NCI-H2081 (cell line): ENCODE measurements at places on chromosomes 5 and 9.

- no peak for DNase-seq
These were observed 97.0 kb upstream of the ZNF366 start for GRCh38 chr5:72604111-72604797.

GRCh38 chr9:121690316-121690715 lies 38.9 kb downstream of the DAB2IP start:
- DNase-seq: no peak

DNA sequence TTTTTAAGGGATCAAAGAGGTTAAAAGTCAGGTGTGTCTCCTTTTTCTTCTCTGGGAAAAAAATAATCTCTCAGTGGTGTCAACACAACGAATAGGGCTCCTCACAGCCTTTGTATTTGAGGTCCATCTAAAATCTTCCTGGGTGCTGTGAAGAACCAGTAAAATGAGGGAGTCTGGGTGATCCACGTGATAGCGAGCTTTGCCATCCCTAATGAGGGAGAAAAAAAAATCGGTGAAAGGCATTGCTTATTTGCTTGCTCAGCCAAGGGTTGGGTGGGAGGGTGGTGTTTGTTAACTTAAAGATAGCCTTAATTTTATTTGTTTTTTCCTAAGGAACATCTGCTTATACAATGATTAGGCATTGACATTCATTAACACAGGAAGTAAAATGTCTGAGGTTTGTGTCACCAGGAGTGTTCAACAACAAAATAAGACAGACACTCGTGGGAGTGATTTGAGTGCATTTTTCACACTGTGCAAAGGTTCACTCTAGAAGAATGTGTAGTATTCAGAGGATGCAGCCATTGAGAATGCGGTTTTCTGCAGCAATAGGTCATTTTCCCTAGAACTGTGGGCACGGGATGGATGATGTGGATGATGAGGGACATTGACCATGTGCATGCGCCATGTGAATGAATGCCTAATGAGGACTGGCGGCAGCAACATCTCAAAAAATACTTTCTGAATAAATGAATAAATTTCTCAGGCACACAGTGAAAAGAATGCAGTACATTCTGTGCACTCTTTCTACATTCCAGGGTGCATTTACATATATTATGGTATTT lies 369.5 kb downstream of the NTRK2 start:
- no peak for DNase-seq

- no peak for DNase-seq
These were observed 77.0 kb upstream of the DAP start for GRCh38 chr5:10838038-10838437.

DNA sequence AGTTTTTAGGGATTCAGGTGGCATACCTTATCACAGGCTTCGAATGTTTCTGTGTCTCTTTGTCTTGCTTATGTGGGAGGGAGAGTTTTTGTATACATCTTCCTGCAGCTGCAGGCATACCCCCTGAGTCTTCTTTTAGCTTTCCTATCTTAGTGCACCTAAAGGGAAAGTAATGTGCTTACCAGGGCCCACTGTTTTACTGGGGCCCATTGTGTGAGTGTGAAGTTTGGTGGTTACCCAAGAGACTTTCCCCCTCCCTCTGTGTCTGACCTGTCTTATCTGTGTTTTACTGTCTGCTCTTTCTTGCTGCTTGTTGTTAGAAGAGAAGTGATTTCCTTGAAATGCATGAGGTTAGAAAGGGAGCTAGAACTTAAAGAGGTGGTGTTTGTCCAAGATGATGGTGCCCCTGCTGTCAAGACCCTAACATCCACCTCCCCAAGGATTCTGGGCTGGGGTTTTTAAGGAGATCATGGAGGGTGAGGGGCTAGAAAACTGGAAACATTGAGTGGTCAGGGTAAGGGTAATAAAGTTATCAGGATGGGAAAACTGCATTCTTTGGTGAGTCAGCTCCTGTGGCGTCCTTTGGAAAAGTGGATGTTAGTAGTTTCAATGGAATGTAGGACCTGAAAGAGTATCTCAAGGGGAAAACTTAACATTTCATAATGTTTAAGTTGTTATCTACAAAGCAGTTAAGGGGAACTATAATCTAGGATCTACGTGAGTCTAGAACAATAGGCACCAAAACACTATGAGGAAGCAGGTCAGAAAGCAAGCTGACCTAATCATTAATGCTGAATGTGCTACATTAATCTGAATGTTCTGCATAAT lies 583.5 kb upstream of the TUSC1 start:
- no peak for DNase-seq

DNA sequence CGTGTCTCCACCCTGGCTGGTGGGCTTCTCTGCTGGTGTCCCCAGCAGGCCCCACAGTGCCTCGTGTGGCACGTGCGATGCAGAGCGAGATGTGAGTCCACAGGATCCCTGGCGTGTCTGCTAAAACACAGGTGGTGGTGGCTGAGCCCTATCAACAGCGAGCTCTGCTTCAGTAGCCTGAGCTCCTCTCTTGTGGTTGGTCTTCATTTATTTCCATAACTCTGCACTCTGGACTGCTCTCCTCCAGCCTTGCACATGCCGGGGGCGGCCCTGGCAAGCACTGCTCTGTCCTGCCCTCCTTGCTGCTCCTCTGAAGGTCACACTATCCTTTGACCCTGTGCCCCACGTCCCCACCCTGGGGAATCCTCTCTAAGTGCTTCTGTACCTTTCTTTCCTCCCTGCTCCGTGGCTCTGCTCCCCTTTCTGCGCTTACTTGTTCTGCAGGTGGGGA lies 59.2 kb downstream of the NSUN2 start:
- DNase-seq: no peak

- DNase-seq: peak; percentile 79
These were observed 68.1 kb downstream of the NIPBL start for GRCh38 chr5:36944607-36945225.

- DNase-seq: peak; percentile 37
These were observed 209.1 kb downstream of the ASTN2 start for GRCh38 chr9:117205806-117206205.

DNA sequence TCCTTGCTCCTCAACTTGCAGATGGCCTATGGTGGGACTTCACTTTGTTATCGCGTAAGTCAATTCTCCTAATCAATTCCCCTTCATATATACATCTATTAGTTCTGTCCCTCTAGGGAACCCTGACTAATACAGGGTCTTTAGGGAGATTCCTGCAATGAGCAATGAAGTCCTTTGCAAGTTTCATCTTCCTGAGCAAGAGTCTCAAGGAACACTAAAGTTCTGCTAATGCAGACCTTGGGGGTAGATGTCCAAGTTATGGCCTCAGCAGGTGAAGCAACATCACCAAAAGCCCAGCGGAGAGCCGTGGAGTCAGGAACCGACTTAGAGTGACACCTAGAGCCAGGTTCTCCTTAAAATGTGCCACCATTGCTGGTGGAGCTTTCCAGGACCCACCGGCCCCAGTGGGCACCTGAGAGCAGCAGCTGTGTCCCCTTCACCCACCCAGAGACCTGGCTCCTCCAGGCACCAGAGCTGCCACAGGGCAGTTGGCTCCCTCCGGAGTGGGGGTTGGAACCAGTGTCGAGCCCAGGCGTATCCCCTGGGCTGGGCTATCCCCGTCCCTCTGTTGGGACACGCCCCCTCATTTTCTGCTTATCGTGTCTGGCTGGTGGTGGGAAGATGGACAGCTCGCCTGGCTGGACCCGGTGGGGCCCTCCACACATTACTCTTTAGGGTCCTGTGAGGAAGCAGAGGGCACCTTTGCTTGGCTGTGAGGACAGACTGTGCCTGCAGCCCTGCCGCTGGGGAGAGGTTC lies 10.9 kb upstream of the FCN1 start:
- no peak for DNase-seq

- no peak for DNase-seq
These were observed 58.8 kb upstream of the RNF130 start for GRCh38 chr5:180130291-180130869.

- no peak for DNase-seq
These were observed 32.5 kb downstream of the IDNK start for GRCh38 chr9:83655433-83655832.

- no peak for DNase-seq
These were observed 16.6 kb downstream of the F2R start for GRCh38 chr5:76732405-76733048.

DNA sequence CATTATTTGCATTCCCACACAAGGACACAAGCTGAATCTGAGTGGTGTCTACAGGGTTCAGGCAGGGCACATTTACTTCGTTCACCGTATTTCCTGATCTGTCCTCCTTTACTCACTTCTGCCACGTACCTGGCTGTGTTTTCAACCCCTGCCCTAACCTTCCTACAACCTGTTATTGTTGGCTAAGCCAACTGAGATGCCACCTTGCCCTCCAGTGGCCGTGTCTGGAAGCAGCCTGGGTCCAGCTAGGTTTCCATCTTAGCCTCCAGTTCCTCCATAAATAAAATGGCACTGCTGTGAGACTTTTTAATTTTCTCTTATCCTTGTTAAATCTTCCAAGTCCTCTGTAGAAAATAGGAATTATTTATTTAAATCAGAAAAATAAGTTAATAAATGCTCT lies 64.8 kb downstream of the ATP10B start:
- DNase-seq: peak; percentile 73

GRCh38 chr9:99322299-99322698 lies 100.2 kb downstream of the SEC61B start:
- DNase-seq: no peak

GRCh38 chr5:134124289-134125038 lies 10.0 kb downstream of the TCF7 start:
- no peak for DNase-seq

DNA sequence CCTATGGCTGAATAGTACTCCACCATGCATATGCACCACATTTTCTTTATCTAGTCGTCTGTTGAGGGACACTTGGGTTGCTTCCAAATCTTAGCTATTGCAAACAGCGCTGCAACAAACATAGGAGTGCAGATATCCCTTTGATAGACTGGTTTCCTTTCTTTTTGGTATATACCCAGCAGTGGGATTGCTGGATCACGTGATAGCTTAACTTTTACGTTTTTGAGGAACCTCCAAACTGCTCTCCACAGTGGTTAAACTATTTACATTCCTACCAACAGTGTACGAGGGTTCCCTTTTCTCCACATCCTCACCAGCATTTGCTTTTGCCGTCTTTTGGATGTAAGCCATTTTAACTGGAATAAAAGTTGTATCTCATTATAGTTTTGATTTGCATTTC lies 142.6 kb downstream of the TARS1 start:
- no peak for DNase-seq

- DNase-seq: no peak
These were observed 266.2 kb downstream of the SPATA31D1 start for GRCh38 chr9:82254646-82255367.

DNA sequence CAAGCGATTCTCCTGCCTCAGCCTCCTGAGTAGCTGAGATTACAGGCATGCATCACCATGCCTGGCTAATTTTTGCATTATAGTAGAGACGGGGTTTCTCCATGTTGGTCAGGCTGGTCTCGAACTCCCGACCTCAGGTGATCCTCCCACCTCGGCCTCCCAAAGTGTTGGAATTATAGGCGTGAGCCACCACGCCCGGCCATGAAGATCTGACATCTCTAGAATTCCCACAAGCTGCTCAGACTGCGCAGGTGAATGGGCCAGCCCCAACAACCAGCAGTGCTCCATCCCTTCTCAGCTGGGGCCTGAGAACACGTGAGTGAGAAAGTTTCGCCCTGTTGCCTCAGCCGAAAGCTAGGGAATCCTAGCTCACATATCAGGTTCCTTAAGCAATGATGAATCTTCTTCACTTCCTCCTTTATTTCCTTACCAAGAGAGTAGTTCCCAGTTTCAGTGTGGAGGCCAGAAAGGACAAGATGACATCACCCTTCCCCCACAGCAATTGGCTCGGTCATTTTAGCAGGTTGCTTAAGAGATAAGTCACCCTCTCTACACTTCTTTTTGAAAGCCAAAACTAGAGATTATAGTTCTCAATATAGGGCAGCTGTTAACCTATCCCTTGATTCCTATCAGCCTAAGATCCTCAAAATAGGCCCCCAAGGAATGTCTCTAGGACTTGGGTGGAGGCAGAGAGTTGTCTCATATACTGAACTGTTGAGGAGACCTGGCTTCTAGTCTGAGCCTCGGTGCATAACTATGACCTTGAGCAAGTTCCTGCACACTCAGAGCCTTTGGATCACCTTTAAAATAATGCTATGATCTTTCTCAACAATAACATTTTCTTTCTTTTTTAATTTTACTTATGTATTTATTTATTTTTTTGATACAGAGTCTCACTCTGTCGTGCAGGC lies 23.9 kb upstream of the PPP2CA start:
- DNase-seq: no peak

DNA sequence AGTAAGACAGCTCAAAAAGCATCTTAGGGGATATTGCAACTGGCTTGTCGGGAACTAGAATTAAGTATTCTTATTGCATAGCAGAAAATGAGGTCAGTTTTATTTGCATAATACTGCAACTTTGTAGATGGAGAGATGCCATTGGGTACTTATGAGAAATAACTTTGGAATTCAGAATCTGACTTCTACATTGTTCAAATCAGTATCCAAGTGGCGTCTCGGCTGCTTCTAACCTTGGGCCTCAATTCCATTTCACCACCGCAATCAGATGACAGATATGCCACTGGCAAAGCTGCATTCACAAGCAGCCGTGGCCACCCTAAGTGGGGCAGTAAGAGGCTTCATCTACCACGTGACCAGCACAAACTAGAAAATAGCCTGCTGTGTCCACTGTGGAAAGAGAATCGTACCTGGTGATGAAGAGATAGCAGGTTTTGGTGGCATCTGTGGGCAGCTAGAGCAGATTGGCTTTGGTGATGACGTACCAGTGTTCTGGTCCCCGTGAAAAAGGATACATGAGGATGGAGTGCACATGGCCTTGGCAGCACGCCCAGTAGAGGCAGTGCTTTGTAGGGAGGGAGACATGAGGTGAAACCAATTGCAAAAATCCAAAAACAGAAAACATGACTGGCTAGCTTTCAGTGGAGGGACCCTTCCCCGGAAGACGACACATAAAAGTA lies 116.6 kb downstream of the KLHL3 start:
- peak; percentile 43 for DNase-seq

DNA sequence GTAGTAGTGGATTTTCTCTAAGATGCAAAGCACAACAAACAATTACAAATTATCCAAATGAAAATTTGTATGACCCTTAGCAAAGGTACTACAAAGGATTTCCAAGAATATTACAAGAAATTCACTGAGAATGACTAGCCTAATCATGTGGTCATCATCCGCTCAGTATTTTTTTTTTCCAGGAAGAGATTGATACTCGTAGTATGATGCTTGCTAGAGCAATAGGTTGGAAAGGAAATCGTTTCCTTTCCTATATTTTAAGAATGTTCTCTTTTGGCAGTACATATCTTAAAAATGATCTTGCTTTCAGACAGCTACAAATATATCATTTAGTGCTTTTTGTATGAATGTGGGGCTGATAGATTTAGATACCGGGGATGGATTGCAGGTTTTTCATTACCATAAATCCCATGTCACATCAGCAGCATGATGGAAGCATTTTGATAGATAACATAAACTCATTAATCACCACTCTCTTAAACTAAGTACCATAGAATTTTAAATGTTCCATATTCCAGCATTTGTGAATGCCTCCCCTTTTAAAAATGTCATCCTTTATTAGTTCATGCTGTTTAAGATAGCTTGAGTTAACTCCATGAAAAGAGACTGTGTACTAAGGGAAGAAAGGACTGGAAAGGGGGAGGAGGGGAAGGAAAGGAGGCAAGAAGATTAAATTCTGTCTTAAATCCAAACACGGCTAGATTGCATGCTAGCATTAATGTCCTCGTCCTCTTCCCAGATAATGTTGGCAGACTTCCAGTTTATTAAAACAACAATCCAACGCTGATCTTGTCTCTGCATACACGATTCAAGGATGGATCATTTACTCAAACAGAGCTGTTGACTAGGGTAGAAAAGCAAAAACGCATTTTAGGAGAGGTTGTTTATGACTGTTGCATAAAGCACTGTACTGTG lies 311.7 kb upstream of the ZNF608 start:
- DNase-seq: peak; percentile 40

- no peak for DNase-seq
These were observed 134.9 kb downstream of the HMHB1 start for GRCh38 chr5:143946837-143947236.

- no peak for DNase-seq
These were observed 6.1 kb downstream of the SH3GLB2 start for GRCh38 chr9:129022037-129022436.
